Right renal cortex interstitium (tissue), 3 donors: ENCODE measurements at places on chromosomes 1 and 21.
A peak's percentile ranks its signal among the peaks of the same experiment; 100 is the strongest.

DNA sequence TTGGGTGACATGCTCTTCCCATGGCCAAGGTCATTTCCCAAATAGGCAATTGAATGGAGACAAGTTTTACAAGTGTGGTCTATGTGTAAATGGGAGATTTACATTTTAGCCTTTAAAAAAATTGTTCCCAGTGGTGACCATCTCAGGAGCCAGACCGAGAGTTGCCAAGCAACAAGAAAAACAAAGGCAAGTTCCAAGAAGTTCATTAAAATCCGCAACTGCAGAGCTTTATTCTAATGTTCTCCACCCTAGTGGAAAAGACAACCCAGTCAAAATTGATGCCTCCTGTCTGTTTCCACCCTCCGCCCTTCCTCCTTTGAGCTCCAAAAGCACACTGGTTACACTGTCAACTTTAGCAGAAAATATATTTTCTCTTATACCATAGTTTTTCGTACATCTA, 33.2 kb upstream of the CD55 start:
- peak; percentile 41 for DNase-seq

- DNase-seq = no peak
Measured at GRCh38 chr1:47562799-47563198, 125.0 kb downstream of the FOXD2 start.

DNA sequence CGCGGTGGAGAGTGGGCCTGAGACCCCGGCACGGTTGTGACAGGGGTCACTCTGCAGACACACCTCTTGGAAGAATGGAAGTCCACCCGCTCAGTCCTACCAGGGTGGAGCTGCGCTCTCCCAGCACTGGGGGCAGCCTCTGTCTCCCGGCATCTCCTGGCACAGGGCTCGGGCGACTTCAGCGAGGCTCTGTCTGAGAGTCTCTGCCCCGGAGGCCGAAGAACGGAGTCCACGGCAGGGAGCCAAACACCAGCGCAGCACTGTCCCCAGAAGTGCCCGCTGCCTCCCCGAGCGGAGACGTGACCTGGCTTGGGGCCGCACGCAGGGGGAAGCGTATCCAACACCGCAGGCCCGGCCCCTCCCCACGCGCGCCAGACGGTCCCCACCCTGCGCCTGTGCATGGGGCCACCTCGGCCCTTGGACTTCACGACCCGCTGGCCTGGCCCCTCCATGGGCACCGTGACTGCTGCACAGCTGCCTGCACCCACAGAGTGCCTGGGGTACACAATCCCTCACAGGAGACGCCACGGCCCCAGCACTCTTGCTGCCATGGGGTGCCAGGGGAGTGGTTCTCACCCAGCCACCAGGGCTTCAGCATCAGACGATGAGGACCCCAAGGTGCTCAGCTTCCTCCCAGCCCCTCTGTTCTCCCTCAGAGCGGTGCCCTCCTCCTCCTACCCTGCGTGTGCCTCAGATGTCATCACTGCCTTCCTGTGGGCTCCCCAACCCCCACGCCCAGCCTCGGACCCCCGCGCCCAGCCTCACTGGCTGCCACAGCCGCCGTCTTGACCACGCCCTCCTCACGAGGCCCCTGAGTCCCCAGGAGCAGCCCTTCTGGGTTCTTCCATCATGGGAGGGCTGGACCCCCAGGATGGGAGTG, 14.9 kb upstream of the RNF223 start:
- DNase-seq = no peak

- no peak for DNase-seq
Measured at GRCh38 chr21:40331172-40331571, 463.9 kb downstream of the PCP4 start.

DNA sequence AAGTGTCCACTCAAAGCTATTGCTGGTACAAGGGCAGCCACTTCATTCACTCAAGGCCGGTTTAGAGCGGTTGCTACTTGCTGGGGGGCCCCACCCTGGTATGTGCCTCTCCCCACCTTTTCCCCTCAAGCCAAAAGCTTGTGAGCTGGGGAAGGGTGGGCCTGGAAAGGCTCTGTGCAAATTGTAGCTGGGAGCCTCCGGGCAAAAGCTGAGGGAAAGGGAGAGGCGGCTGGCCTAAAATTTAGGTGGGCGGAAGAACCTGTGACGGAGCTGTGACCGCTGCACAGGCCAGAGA, 306 bp upstream of the SH3D21 start:
- DNase-seq = no peak

DNA sequence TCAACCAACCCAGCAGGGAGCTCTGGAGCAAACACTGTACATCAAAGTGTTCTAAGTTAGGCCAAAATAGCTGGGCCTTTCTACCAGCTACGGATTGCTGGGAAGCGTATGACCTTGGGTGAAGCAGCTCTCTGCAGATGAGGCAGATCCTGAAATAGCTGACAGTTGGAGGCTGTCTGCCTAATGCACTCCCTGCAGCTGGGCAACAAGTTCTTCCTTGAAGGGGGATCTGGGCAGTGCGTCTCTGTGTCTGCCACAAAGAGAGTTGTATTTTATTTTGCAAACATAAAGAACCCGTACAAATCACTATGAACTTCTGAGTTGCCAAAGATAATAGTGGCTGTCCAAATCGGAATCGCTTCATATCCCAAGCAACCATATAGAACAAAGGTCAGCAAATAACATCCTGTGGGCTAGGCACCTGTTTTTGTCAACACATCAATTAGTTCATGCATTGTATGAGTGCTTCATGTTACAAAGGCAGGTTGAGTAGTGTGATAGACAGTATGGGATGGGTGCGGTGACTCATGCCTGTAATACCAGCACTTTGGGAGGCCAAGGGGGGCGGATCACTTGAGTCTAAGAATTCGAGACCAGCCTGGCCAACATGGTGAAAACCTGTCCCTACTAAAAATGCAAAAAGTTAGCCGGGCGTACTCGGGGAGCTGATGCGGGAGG, 29.1 kb upstream of the KLF17 start:
- no peak for DNase-seq

DNA sequence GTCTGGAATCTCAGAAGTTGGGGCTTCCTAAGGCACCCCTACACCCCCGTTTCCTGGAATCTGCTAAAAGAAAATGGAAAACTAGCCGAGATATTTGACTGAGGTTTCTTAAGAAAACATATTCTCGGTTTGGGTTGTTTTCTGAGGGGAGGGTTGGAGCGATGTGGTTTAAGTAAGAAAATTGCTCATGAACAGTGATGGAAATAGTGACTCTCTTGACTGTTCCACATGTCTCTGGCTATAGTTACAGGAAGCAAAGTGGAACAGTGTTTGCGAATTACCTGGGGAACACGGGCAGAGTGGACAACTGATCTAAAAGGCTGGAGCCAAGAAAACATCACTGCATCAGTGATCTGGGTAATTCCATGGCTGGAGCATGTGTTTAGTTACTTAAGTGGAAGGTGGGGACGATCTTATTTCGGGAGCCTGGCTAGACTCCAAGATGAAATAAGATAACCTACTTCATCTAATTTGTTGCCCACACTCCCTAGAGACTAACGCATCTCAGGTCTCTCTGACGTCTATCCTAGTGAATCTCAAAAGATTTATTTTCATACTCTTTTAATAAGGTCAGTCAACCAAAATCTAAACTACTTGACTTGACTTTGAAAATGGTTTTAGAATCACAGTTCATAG, 92.4 kb downstream of the KCNJ15 start:
- DNase-seq = no peak
